Suprapubic skin (tissue), 4 donors: ENCODE measurements at places on chromosomes 5 and 9. TPM values are rescaled to one million over a fixed set of nuclear protein-coding genes. Genes with fewer than 3 reads are reported as not detected.
A peak's percentile ranks its signal among the peaks of the same experiment; 100 is the strongest.

- no peaks in the 10 kb centered on the region for H3K36me3 ChIP-seq
- no peaks in the 10 kb centered on the region for H3K27me3 ChIP-seq
- DNase-seq, result no peak
- H3K27ac ChIP-seq, result no peak overlapping the region
- no peak overlapping the region for H3K4me3 ChIP-seq
- H3K4me1 ChIP-seq, result no peaks in the 10 kb centered on the region
Observed at GRCh38 chr9:3478549-3478953, 47.2 kb downstream of the RFX3 start.

GRCh38 chr5:171593401-171593800 is 174.0 kb downstream of the FGF18 start:
- H3K4me3 ChIP-seq, result no peak overlapping the region
- no peaks in the 10 kb centered on the region for H3K36me3 ChIP-seq
- H3K27ac ChIP-seq, result no peak overlapping the region
- DNase-seq, result peak; percentile 57

DNA sequence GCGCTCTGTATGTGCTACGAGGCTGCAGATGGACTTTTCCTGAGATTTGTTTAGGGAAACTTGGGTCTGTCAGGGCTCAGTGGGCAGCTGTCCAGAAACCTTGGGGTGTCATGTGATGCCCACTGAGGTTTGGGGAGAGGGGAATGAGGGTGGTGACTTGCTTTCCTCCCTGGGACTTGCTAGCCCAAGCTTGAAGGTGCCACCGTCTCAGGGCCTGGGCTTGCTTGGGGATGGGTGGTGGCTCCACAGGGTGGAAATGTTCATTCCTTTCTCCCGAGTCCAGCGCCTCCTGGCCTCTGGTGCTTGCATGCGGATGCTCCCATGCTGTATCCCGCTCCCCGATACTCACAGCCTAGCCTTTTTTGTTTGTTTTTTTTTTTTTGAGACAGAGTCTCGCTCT is 33.3 kb downstream of the ZNF618 start:
- no peak overlapping the region for H3K4me3 ChIP-seq
- H3K27me3 ChIP-seq, result no peaks in the 10 kb centered on the region
- DNase-seq, result no peak

- H3K27ac ChIP-seq, result no peak overlapping the region
- H3K36me3 ChIP-seq, result no peaks in the 10 kb centered on the region
- H3K4me3 ChIP-seq, result no peak overlapping the region
- H3K4me1 ChIP-seq, result no peaks in the 10 kb centered on the region
- DNase-seq, result no peak
Observed at GRCh38 chr9:26142201-26142600, 464.0 kb upstream of the TUSC1 start.

Gene MAN1B1
- 59.0 TPM for total RNA-seq

GRCh38 chr9:87382900-87383299 is 114.8 kb upstream of the DAPK1 start:
- H3K4me3 ChIP-seq, result no peak overlapping the region
- H3K27me3 ChIP-seq, result no peaks in the 10 kb centered on the region
- DNase-seq, result no peak
- no peak overlapping the region for H3K27ac ChIP-seq

GRCh38 chr9:132456241-132456640 is 46.2 kb downstream of the CFAP77 start:
- peaks cover 6% of the 10 kb centered on the region for H3K4me1 ChIP-seq
- no peaks in the 10 kb centered on the region for H3K36me3 ChIP-seq
- H3K27me3 ChIP-seq, result peaks cover 57% of the 10 kb centered on the region
- no peak overlapping the region for H3K27ac ChIP-seq

Gene SURF4
- total RNA-seq, result 112 TPM

DNA sequence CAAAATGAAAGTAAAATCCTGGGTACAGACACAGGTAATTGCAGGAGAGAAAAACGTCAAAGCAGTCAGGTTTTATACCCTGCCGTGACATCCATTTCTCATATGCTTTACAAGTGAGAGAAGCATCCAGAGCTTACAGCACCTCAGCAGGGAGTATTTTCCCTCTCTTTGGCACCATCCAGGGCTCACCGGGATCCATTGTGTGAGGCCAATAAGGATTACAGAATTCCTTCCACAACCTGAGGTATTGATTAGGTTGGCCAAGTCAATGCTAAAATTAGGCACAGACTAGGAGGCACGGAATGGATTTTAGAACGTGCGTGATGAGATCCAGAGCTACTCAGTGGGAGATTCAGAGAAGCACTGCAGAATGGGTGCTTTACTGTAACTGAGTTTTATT is 296.6 kb downstream of the FBXL7 start:
- H3K27ac ChIP-seq, result no peak overlapping the region
- peaks cover 14% of the 10 kb centered on the region for H3K4me1 ChIP-seq
- H3K27me3 ChIP-seq, result no peaks in the 10 kb centered on the region

- no peak for DNase-seq
- peaks cover 23% of the 10 kb centered on the region for H3K4me1 ChIP-seq
- H3K27me3 ChIP-seq, result no peaks in the 10 kb centered on the region
- no peaks in the 10 kb centered on the region for H3K36me3 ChIP-seq
- peak overlapping the region; percentile 51 for H3K27ac ChIP-seq
Observed at GRCh38 chr5:35246900-35247647, 16.8 kb upstream of the PRLR start.

Gene C9orf43
- total RNA-seq, result 2.1 TPM

- no peak overlapping the region for H3K27ac ChIP-seq
- H3K4me1 ChIP-seq, result no peaks in the 10 kb centered on the region
- no peaks in the 10 kb centered on the region for H3K36me3 ChIP-seq
- DNase-seq, result no peak
- H3K27me3 ChIP-seq, result no peaks in the 10 kb centered on the region
Observed at GRCh38 chr9:23464275-23464674, 361.8 kb downstream of the ELAVL2 start.

DNA sequence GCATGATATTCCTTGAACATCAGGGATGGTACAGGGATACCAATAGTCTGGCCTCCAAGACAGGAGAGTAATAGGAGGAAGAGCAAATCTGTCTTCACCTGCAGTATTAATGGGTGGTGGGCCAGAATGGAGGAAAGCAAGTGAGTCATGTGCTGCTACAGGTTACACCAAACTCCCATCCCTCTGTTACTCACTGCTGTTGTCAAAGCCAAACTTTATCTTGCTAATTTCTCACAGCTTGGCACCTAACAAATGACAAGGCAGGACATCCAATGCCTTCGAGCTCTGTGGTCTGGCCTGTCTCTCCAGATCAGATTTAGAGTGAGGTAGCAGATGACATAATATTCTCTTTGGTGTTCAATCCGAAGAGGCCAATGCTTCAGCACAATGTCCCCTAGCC is 26.8 kb downstream of the PLAC8L1 start:
- no peak overlapping the region for H3K4me3 ChIP-seq
- peaks cover 5% of the 10 kb centered on the region for H3K4me1 ChIP-seq
- no peaks in the 10 kb centered on the region for H3K36me3 ChIP-seq
- no peak for DNase-seq

Gene P4HA2
- total RNA-seq, result 42.0 TPM

DNA sequence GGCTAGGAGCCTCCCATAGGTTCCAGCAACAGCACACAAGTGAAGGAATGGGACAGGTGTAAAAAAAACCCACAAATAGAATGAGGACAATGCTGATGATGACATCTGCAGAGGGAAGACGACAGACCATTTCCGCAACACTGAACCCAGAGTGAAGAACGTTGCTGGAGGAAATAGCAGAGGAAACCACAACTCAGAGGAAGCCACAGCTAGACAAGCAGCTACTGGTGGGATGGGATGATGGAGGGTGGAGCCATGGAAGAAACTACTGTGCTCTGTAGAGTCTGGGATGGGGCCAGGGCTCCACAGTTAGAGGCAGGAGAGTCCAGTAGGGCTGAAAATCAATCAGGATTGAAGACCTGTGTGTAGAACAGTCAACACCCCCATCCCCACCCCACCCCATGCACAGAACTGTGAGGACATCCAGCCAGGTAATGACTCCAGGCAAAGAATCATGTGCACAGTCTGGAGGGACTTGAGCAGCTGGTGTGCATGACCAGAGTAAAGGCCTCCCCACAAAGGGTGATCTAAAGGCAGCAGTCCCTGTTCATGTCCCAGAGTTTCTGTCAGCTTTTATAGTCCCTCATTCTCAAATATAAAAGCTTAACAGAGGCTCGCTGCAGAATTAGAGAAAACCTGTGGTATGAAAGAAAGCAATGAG is 65.2 kb upstream of the SPIN1 start:
- no peak overlapping the region for H3K27ac ChIP-seq
- H3K4me3 ChIP-seq, result no peak overlapping the region
- H3K27me3 ChIP-seq, result no peaks in the 10 kb centered on the region

- no peaks in the 10 kb centered on the region for H3K27me3 ChIP-seq
- no peaks in the 10 kb centered on the region for H3K4me1 ChIP-seq
- DNase-seq, result no peak
- no peaks in the 10 kb centered on the region for H3K36me3 ChIP-seq
- H3K4me3 ChIP-seq, result no peak overlapping the region
- H3K27ac ChIP-seq, result no peak overlapping the region
Observed at GRCh38 chr5:8094304-8094703, 225.4 kb downstream of the MTRR start.

DNA sequence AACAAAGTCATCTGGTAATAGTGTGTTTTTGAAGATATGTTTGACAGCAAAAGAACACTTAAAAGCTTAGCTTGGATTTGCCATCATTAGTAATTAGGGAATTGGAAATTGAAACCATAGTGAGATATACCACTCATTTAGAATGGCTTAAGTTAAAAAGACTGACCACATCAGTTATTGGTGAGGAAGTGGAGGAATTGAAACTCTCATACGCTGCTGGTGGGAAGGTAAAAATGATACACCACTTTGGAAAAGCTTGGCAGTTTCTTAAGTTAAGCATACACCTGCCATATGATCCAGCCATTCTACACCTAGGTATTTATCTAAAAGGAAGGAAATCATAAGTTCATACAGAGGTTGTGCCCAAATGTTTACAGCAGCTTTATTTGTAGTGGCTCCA is 213.2 kb downstream of the TRIO start:
- H3K27ac ChIP-seq, result no peak overlapping the region
- peaks cover 8% of the 10 kb centered on the region for H3K4me1 ChIP-seq
- no peaks in the 10 kb centered on the region for H3K27me3 ChIP-seq

GRCh38 chr5:4704951-4705350 is 435.2 kb upstream of the ADAMTS16 start:
- no peaks in the 10 kb centered on the region for H3K27me3 ChIP-seq
- peaks cover 7% of the 10 kb centered on the region for H3K4me1 ChIP-seq
- no peaks in the 10 kb centered on the region for H3K36me3 ChIP-seq
- no peak for DNase-seq

DNA sequence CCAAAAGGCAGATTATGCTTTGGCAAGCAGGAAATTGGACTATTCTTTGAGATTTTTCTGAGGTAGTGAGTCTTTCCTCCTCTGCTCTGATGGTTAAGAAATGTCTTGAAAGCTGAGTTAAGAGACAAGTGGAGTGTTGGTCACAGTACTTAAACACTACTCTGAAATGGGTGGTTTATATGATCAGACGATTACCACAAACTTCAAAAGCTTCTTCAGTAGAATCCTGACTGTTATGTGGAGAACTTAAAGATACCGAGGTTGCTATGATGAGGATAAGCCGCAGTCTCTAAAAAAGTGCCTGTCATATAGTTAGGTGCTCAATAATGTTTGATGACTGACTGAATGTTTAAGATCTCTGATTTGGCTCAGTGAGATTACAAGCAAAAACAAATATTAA is 24.3 kb downstream of the GCNT4 start:
- DNase-seq, result no peak
- H3K4me3 ChIP-seq, result no peak overlapping the region
- no peaks in the 10 kb centered on the region for H3K36me3 ChIP-seq
- H3K27ac ChIP-seq, result no peak overlapping the region
- H3K4me1 ChIP-seq, result no peaks in the 10 kb centered on the region
- H3K27me3 ChIP-seq, result no peaks in the 10 kb centered on the region
